ENCODE measurements at places on chromosomes 4 and X.

DNA sequence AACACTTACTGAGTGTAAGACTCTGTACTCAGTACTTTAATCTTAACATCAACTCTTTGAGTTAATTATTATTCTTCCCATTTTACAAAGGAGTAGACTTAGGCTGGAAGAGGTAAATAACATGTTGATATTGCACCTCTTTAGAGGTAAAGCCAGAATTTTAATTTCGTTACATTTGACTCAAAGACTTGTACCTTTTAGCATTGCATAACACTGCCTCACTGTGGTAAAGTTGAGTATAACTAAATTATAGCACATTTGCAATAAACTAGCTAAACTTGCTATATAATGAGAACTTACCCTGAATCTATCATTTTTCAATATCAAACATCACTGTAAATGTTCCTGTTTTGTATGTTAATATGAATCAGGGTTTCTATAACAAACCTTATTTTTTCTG is 218.5 kb downstream of the PRR32 start:
- DNase-seq = no peak

DNA sequence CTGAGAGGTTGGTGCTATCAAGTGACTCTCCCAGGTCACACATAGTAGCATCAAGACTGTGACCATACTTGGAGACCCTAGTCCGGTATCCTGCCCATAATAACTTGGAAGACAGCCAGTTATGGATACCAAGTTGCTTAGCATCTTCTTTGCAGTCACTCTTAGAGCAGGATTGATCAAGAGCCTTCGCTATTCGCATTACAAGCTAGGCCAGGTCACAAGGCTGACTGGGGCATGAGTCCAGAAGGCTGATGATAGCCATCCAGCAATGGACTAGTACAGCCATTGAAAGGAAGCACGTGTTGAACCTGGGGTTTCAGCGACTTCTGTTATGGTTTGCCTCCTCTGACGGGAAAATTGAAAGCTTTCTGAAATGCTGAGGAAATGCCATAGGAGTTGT is 157.6 kb downstream of the POLA1 start:
- no peak for DNase-seq

- DNase-seq = no peak
Observed at GRCh38 chr4:145776208-145776607, 96.3 kb downstream of the C4orf51 start.

DNA sequence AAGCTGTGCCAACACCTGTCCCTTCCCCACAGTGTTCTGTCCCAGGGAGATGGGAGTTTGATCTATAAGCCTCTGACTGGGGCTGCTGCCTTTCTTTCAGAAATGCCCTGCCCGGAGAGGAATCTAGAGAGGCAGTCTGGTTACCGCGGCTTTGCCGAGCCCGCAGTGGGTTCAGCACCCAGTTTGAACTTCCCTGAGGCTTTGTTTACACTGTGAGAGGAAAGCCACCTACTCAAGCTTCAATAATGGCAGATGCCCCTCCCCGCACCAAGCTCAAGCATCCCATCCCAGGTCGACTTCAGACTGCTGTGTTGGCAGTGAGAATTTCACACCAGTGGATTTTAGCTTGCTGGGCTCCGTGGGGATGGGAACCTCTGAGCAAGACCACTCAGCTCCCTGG is 33.3 kb upstream of the ARSJ start:
- DNase-seq = no peak

DNA sequence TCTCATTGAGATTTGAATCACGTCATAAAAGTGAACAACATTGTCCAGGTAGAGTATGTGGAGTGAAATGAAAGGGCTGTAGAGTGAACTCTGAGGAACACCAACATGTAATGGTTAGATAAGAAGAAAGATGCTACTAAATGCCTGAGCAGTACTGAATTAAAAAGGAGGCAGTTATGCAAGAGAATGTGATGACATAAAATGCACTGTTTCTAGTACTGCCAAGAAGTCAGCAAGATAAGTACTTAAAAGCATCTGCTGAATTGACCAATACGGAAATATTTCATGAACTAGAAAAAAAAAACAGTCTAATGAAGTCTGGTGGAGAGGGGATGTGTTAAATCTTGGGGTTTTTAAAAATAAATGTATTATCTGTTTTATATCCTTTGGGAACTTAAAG is 583.8 kb upstream of the GALNT7 start:
- no peak for DNase-seq

DNA sequence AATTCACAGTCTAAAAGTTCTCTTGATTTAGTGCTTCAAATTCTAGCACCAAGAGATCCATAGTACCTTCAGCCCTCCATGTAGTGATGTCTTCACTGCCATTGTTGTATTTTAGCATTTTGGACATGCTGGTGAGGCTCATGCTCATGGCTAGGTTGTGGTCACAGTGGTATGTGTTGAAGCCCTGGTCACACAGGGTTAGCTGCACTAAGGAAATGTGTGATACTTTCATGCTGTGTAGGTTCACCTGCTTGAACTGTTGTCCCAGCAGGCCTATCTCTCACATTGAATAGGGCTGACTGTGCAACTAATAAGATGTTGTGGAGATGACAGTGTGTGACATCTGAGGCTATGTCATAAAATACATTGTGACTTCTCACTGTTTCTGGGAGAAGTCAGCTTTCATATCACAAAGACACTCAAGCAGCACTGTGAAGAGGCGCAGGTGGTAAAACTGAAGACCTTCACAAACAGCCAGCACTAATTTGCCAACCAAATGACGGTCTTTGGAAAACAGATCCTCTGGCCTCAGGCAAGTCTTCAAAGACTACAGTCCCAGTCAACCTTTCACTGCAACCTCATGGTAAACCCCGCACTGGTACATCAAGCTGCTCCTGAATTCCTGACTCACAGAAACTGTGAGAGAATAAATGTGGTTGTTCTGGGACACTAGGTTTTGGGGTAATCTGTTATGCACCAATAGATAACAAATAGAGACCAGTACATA is 17.4 kb upstream of the ADH4 start:
- DNase-seq = no peak

GRCh38 chr4:102319594-102319993 is 25.7 kb downstream of the SLC39A8 start:
- no peak for DNase-seq

- no peak for DNase-seq
Observed at GRCh38 chrX:44432641-44433040, 89.2 kb upstream of the EFHC2 start.

DNA sequence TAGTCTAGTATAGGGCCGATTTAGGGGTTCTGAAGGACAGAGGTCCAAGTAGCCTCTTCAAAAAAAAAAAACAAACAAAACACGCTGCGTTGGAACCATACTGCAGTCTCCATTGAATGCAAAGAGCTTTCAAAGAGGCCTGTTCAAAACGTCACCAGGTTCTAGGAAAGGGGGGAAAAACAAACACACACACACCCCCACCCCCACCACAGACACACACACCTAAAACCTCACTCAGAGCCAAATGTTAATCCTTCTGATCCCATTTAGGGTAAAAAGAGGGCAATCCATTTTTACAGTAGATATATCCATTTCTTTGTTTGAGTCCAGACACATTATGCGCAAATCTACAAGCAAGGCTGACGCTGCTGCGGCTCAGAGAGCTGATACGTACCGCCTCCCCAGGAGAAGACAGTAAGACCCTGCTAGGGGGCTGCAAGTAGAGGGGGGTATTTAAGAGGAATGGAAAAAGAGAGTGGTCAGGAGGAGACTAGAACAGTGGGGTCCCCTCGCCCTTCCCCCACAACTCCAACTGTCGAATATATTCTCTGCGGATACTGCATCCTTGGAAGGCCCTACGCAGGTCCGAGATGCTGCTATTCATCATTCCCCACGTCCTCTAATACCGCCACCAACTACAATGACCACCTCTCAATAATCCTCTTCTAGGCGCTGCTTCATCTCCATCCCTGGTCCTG is 1.3 kb downstream of the NKRF start:
- DNase-seq = no peak

GRCh38 chr4:184485279-184485678 is 10.9 kb upstream of the IRF2 start:
- no peak for DNase-seq

DNA sequence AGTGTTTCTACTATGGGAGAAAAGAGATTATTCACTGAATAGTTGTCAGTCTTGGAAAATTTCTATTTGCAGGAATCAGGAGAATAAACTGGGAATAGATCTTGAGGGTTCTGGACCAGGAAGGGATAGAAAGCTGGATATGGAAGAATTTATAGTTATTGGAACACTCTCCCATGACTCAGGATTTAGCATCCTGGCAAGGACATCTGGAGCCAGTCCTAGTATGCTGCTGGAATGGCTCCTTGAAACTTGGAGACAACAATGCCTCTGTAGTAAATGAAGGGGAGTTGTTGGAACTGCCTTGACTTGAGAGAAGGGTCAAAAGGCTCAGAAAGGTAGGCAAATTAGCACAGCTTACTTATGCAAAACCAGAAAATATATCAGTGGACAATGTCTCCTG is 23.5 kb upstream of the THOC2 start:
- DNase-seq = no peak

DNA sequence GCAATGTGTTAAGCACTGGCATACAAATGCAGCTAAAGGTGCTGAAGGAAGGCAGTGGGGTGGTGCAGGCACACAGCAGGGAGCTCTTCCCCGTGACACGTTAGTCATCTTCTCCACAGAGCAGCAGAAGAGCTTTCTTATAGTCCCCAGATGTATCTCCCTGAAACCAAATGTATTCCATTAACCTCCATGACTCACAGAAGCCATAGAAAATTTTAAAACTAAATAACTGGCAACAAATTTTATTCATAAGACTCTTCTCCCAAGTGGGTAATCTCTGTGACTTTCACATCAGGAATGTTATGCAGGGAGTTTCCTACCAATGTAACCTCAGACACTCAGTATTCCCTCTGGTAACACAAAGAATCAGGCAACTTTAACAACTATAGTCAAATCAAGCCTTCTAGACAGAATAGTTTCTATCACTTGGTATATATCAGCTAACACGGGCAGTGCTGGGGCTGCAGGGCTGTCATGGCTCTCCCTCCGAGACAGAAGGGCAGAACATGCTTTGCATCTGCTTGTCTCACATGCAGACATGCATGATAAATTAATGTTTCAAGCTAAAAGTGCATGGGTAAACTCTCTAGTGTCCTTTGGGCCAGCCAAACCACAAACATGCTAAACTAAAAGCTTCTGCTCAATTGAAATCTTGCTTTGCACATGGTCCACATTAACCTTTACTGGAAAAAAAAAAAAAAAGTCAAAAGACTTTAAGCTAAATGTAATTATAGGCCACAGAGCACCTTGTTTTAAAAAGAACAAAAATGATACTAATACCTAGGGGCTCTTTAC is 28.2 kb downstream of the ANXA5 start:
- no peak for DNase-seq

DNA sequence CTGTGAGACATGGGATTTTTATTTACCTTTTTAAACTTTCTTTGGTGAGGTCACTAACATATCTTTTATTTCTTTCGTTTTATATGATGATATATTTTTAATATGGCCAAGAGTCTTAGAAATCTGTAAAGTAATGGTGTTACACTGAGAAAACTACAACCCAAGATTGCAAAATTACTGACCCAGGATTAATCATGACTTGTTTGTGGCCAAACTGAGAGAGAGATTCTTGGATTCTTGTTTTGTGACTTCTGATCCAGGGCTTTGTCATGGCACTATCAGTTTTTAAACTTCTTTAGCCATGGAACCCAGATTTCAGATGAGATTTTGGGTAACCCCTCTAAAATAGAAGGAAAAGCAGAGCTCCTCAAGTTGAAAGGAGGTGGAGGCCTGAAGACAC is 42.0 kb downstream of the SGMS2 start:
- DNase-seq = no peak

DNA sequence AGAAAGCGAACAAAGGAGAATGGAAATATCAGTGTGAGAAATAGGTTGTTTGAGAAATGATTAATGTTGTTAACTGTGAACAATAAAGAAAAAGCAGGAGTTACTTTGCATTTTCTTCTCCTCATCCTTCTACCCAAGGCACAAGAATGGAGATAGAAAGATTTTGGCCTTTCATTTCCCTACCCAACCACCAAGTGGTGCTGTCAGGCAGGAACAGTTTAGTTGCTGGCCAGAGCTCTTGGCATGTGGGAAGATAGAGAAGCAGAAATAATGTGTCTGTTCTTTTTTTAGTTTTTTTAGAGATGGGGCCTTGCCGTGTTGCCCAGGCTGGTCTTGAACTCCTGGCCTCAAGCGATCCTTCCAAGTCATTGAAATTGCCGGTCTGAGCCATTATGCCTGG is 12.8 kb downstream of the HOPX start:
- DNase-seq = no peak

DNA sequence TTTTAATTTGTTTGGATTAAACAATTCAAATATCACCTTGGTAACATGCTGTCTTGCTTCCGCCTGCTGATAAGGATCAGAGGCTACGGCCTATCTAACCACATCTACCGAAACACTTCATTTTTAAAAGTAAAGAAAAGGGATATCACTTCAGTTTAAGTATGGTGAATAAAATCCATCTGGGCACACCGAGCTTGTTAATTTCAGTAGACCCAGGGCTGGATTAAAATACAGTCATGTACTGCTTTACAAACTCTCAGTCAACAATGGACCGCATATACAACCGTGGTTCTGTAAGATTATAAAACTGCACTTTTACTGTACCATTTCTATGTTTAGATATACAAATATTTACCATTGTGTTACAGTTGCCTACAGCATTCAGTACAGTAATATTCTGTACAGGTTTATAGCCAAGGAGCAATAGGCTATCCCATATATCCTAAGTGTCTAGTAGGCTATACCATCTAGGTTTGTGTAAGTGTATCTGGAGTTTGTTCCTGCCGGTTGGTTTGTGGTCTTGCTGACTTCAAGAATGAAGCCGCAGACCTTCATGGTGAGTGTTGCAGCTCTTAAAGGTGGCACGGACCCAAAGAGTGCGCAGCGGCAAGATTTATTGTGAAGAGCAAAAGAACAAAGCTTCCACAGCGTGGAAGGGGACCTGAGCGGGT is 40.0 kb downstream of the SEPTIN11 start:
- no peak for DNase-seq

DNA sequence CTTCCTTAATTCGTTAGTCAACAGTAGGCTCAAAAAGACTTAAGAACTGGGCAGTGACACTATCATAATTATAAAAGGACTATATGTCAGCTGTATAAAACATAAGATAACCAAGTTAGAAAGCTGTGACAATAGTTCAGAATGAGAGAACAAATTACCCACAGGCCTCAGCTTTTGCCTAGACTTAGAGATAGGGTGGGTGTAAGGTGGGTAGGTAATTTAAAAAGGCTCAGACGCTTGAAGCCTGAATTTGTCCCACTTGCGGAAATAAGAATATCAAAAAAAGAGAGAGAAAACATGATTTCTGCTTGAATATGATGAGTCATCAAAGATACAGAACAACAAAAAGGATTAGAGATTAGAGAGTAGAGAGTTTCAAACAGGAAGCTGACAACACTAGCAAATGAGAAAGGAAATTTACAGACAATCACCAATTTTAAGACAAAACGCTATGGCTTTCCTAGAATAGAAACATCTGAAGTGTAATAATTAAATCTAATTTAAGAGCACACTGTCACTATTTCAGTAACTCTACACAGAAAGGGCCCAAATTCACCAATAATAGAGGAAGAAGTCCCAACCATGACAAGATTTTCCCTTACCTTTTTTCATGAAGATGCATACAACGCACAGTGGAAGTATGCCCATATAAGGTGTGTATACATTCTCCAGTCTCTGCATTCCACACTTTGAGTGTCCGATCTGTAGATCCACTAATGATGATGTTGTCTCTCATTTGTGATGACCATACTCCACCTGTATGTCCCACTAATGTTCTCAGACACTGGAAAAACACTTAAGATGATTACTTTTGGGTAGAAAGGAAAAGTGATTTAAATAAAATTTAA is 208.1 kb downstream of the FBXW7 start:
- no peak for DNase-seq

GRCh38 chrX:17192106-17192505 is 182.9 kb upstream of the NHS start:
- no peak for DNase-seq

GRCh38 chrX:57902633-57903032 is 7.6 kb downstream of the ZXDA start:
- no peak for DNase-seq

All from stimulated activated CD4-positive, alpha-beta T cell treated with anti-CD3 and anti-CD28 coated beads, Interleukin-12 subunit alpha, Interleukin-12 subunit beta, amount 100 ng/mL, for 48 hours (primary cell).